ENCODE measurements at places on chromosomes 3 and 15. TPM values are rescaled to one million over a fixed set of nuclear protein-coding genes. Genes with fewer than 3 reads are reported as not detected.

GRCh38 chr15:20340331-20340811, 201.2 kb downstream of the GOLGA6L6 start:
- no peak for DNase-seq
- no peaks in the 10 kb centered on the region for H3K4me1 ChIP-seq

DNA sequence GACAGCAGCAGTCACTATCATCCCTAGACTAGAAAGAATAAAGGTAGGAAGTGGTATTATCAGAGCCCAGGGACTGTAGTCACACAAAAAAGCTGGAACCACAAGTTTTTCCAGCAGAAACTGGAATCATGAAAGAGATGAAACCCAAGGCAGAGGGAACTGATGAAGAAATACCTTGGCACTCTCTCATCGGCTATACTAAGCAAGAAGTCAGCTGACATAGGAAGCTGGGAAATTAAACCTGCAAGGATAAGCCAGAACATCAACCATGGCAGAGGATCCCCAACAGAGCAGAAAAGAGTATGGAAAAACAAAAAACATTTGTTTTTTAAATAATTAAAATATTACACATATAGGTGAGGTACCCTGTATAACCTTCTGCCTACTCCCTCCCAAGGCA, 86.5 kb downstream of the AQR start:
- DNase-seq: no peak
- H3K36me3 ChIP-seq: peaks cover 22% of the 10 kb centered on the region
- H3K4me1 ChIP-seq: no peaks in the 10 kb centered on the region

- no peaks in the 10 kb centered on the region for H3K36me3 ChIP-seq
- DNase-seq: no peak
- H3K27ac ChIP-seq: no peak overlapping the region
- no peak overlapping the region for H3K4me3 ChIP-seq
- no peaks in the 10 kb centered on the region for H3K27me3 ChIP-seq
- no peaks in the 10 kb centered on the region for H3K4me1 ChIP-seq
These were observed 63.8 kb downstream of the NPTN start for GRCh38 chr15:73569361-73569760.

Gene FAM107A
- 0.11 TPM for total RNA-seq

Gene P2RY12
- total RNA-seq: not detected

- DNase-seq: no peak
- no peak overlapping the region for H3K4me3 ChIP-seq
- peaks cover 35% of the 10 kb centered on the region for H3K4me1 ChIP-seq
- H3K36me3 ChIP-seq: no peaks in the 10 kb centered on the region
These were observed 25.2 kb downstream of the SNAPC5 start for GRCh38 chr15:66472176-66472999.

DNA sequence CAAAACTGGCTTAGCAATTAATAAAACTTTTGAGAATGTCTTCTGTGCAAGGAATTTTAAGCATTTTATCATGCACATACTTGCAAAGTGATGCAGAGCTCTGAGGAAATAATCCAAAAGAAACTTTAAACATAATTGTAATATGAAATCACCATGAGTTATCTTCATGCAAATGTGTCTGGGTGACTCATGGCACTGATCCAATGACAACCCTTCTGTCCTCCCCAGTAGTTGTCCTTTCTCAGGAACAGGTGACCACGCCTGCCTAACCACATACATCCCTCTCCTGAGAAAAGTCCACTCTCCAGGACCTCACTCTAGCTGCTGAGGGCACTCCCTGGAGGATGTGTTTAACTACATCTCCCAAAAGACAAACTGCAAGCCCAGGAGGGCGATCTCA, 530.6 kb upstream of the IL12A start:
- H3K27ac ChIP-seq: no peak overlapping the region
- peaks cover 9% of the 10 kb centered on the region for H3K4me1 ChIP-seq
- H3K36me3 ChIP-seq: no peaks in the 10 kb centered on the region

- DNase-seq: no peak
- H3K27ac ChIP-seq: no peak overlapping the region
- H3K36me3 ChIP-seq: no peaks in the 10 kb centered on the region
- no peaks in the 10 kb centered on the region for H3K4me1 ChIP-seq
These were observed 15.5 kb upstream of the ZNF609 start for GRCh38 chr15:64444836-64445235.

GRCh38 chr15:60115579-60116380, 111.7 kb downstream of the FOXB1 start:
- H3K4me3 ChIP-seq: peak overlapping the region; percentile 60
- DNase-seq: no peak
- H3K27me3 ChIP-seq: no peaks in the 10 kb centered on the region
- H3K36me3 ChIP-seq: no peaks in the 10 kb centered on the region

Gene KCNMB3
- 4.4 TPM for total RNA-seq

DNA sequence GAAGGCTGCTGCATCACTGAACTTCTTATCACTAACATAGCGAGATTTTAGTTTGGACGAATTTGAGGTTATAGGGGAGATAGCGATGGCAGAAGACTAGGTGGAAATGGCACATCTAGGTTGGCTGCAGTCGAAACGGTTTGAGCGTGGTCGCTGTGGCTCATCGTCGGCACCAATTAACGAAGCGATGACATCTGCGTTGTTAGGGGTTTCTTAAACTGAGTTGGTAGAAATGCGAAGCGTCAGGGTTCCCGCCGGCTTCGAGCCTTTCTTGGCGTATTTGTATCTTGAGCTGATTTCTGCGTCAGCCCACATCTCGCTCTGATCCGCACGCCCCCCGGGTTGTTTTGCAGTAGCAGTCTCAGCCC, 319 bp downstream of the LNP1 start:
- no peaks in the 10 kb centered on the region for H3K36me3 ChIP-seq
- H3K4me3 ChIP-seq: peak overlapping the region; percentile 82
- peak overlapping the region; percentile 90 for H3K27ac ChIP-seq
- no peaks in the 10 kb centered on the region for H3K27me3 ChIP-seq
- peaks cover 18% of the 10 kb centered on the region for H3K4me1 ChIP-seq

Gene IMPG2
- 0.03 TPM for total RNA-seq

GRCh38 chr3:149258298-149258697, 36.7 kb upstream of the CP start:
- no peaks in the 10 kb centered on the region for H3K4me1 ChIP-seq
- no peak overlapping the region for H3K4me3 ChIP-seq
- no peaks in the 10 kb centered on the region for H3K27me3 ChIP-seq
- no peaks in the 10 kb centered on the region for H3K36me3 ChIP-seq
- no peak for DNase-seq

Gene GOLGA6L10
- 1.3 TPM for total RNA-seq

DNA sequence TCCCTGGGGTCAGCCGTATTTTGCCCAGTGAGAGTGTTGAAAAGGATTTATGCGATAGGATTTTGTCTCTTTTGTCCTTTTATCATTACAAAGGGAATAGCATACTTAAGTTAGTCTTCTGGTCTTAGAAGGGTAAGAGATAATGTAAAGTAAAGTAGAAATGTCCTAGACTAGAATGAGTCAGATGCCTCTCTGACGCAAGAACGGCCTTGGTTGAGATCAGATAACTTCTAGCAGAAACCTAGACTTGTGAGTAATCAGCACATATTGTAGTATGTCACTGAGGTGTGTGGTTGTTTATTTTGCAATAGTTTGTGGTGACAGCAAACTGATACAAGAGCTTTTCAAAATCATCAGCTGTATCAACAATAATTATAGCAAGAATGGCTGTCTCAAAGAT, 866.1 kb downstream of the NSUN3 start:
- H3K27ac ChIP-seq: no peak overlapping the region
- H3K36me3 ChIP-seq: no peaks in the 10 kb centered on the region
- no peak for DNase-seq

DNA sequence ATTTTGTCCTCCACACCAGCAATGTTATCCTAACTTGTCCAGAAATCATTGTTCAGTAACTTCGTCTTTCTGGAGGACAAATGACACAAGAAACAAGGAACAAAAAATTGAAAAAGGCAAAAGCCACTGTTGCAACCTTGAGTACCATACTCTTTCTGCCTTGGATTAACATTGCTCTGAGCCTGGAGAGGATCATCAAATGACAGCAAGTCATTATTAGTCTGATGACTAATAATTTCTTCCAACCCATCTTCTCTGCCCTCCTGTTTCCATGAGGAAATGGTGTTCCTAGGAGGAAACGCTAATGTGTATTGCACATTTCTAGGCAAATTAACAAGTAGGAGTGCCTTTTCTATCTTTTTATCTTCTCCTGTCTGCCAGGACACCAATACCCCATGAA, 153.9 kb downstream of the PCCB start:
- no peak overlapping the region for H3K27ac ChIP-seq
- no peaks in the 10 kb centered on the region for H3K4me1 ChIP-seq
- no peaks in the 10 kb centered on the region for H3K27me3 ChIP-seq
- no peaks in the 10 kb centered on the region for H3K36me3 ChIP-seq
- H3K4me3 ChIP-seq: no peak overlapping the region
- no peak for DNase-seq

DNA sequence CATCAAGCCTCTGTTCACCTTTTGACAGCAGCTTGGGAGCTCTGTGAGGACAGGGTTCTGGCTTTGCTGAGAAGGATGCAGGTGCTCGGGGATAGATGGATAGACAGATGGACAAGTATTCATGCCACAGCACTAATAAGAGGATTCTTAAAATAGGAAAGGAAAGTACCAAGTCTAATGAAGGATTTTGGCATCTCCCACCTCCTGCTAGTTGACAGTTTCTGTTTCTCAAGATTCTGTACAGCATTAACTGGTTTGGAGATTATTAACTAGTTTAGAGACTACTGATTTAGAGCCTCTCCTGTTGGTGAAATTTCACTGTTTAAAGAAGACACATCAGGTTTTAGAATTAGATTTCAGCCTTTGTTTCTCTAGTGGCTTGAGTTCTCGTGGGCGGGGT, 152.3 kb downstream of the CACNA1D start:
- H3K27me3 ChIP-seq: no peaks in the 10 kb centered on the region
- no peak for DNase-seq
- no peaks in the 10 kb centered on the region for H3K4me1 ChIP-seq
- H3K27ac ChIP-seq: no peak overlapping the region
- H3K36me3 ChIP-seq: no peaks in the 10 kb centered on the region

- H3K4me1 ChIP-seq: no peaks in the 10 kb centered on the region
- no peak overlapping the region for H3K27ac ChIP-seq
- no peaks in the 10 kb centered on the region for H3K36me3 ChIP-seq
- no peak overlapping the region for H3K4me3 ChIP-seq
These were observed 188.0 kb upstream of the TGFBR2 start for GRCh38 chr3:30418443-30418842.

DNA sequence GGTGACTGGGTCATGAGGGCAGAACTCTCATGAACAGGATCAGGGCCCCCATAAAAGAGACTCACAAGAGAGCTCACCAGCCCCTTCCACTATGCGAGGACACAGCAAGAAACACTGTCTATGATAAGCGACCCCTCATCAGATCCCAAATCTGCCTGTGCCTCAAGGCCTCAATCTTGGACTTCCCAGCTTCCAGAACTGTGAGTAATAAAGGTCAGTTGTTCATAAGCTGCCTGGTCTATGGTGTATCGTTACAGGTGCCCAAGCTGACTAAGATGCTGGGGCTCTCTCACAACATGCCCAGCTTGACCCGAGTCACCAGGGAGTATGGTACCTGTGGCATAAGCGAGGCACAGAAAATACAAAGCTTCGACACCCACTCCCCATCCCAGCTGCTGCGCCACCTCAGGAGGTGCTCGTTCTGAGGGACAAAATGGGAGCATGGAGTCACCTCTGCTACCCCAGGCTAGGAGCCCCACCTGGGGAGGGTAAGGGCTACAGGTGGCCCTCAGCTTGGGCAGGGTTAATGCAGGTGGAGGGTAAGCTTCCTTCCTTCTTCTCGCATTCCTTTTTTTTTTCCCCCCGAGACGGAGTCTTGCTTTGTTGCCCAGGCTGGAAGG, 234.1 kb downstream of the ADAMTS17 start:
- no peak for DNase-seq
- H3K4me1 ChIP-seq: no peaks in the 10 kb centered on the region
- H3K4me3 ChIP-seq: no peak overlapping the region
- no peaks in the 10 kb centered on the region for H3K27me3 ChIP-seq
- no peak overlapping the region for H3K27ac ChIP-seq
- no peaks in the 10 kb centered on the region for H3K36me3 ChIP-seq

Gene ISL2
- total RNA-seq: not detected

DNA sequence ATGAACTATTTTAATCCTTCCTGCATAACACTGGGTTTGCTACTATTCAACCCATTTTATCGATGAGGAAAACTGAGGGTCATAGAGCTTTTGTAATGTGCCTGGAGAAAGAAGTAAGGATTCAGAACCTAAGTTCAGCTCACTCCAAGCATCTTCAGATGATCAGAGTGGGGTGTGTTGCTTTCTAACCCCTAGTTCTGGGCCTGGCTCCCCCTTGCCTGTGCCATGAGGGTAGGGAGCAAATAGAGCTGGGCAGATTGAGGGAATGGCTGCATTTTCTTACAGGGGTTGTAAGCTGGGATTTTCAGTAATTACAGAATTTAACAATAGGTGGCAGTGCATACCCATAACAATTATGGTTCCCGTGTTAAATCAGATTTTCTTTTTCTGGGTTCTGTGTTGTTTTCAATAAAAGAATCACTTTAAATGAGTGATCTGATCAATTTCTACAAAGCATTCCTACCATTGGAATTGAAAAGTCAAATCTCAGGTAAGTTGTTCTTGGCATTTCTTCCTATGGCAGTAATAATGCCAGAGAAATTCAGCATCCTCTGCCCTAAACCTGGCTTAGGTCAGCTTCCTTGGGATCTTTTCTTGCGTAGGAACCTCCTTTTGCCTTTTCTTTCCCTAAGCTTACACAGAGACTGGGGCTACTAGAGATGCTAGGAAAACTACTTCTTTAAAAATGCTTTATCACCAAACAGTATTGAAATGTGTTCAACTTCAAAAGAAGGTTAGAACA, 103.8 kb upstream of the IL12A start:
- DNase-seq: peak; percentile 46
- no peaks in the 10 kb centered on the region for H3K27me3 ChIP-seq
- H3K27ac ChIP-seq: no peak overlapping the region
- H3K4me1 ChIP-seq: peaks cover 25% of the 10 kb centered on the region
- H3K36me3 ChIP-seq: no peaks in the 10 kb centered on the region

Gene PLA2G4E
- total RNA-seq: not detected

Gene SOX2
- 584 TPM for total RNA-seq
